Activated CD4-positive, CD25-positive, alpha-beta regulatory T cell (primary cell): ENCODE measurements at places on chromosomes 1 and 21.

DNA sequence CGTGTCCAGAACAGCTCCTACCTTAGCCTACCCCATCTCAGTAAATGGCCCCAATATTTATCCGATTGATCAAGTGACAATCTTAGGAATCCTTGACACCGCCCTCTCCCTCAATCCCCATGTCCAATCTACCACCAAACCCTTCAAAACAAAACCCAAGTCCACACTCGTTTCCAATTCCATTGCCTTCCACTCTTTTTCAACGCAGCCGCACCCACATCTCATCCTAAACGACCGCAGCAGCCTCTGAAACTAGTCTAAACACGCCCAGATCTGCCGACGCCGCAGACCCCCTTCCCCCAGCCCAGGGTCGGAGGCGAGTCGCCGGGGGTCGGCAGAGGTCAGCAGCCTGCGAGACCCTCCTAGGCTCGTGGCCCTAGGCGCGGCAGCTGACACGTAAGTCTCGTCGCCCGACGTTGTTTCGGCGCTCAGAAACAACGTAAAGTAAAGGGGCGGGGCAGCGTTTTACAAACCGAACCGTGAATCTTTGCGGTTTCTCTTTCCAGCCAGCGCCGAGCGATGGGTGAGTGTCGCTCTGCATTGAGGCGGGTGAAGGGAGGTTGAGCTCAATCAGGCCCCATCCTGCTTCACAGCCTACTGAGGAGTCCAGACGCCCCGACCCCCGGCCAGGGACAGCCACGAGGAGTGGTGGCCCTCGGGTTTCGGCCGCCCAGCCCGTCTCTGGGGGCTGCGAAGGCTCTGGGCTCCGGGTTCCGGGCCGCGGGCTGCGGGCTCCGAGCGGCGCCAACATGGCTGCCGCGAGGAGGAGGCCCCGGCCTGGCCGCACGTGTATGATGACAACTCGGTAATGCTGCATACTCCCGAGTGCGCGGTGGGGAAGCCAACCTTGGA, at the start of gene RPS8:
Gene RPS8, plus strand, starts transcription at position 463 of the 852 bp plus-strand sequence. Its CDS starts 57 bp downstream, at position 520.
- DNase-seq, result peak; percentile 83

- DNase-seq, result peak; percentile 22
These were observed 84.4 kb downstream of the NKAIN1 start for GRCh38 chr1:31155216-31155806.

DNA sequence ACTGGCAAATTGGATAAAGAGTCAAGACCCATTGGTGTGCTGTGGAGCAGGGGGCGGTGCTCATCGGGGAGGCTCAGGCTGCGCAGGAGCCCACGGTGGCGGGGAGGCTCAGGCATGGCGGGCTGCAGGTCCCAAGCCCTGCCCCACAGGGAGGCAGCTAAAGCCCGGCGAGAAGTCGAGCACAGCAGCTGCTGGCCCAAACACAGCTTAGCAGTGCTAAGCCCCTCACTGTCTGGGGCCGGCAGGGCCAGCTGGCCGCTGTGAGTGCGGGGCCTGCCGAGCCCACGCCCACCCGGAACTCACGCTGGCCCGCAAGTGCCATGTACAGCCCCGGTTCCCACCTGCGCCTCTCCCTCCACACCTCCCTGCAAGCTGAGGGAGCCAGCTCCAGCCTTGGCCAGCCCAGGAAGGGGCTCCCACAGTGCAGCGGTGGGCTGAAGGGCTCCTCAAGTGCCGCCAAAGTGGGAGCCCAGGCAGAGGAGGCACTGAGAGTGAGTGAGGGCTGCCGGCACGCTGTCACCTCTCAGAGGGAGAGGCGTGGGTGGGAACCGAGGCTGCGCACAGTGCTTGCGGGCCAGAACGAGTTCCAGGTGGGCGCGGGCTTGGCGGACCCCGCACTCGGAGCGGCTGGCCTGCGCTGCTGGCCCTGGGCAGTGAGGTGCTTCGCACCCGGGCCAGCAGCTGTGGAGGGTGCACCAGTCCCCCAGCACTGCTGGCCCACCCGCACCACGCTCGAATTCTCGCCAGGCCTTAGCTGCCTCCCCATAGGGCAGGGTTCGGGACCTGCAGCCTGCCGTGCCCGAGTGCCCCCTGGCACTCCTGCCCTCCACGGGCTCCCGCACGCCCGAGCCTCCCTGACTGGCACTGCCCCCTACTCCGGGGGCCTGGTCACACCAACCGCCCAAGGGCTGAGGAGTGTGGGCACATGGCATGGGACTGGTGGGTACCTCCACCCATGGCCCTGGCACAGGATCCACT, 263.4 kb downstream of the GPR52 start:
- no peak for DNase-seq

GRCh38 chr1:78622548-78622947, 2.3 kb downstream of the IFI44L start:
- no peak for DNase-seq

DNA sequence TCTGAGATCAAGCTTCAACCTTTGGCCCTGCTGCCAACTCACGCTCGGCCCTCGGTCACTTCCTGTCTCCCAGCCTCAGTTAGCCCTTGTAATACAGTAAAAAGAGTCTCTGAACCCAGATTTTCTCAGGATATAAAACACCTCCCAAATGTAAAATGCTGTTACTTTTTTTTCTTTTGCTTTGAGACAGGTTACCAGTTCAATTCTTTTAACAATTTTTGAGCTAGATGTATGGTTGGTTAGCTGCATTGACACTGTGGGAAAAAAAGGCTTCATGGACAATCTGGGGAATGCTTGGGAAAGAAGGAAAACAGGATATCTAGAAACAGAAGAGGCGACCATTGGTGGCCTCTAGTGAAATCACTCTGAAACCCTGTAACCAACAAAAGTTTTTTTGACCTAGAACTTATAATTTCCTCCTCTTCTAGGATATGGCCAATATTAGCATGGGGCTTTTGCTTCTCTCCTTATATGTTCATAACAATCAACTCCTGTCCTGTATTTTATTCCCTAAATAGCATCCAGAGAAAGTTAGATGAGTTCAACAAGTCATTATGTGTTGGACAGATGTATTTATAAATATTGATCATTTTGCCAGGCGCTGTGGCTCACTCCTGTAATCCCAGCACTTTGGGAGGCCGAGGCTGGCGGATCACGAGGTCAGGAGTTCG, 1.3 kb downstream of the CMPK1 start:
- no peak for DNase-seq

DNA sequence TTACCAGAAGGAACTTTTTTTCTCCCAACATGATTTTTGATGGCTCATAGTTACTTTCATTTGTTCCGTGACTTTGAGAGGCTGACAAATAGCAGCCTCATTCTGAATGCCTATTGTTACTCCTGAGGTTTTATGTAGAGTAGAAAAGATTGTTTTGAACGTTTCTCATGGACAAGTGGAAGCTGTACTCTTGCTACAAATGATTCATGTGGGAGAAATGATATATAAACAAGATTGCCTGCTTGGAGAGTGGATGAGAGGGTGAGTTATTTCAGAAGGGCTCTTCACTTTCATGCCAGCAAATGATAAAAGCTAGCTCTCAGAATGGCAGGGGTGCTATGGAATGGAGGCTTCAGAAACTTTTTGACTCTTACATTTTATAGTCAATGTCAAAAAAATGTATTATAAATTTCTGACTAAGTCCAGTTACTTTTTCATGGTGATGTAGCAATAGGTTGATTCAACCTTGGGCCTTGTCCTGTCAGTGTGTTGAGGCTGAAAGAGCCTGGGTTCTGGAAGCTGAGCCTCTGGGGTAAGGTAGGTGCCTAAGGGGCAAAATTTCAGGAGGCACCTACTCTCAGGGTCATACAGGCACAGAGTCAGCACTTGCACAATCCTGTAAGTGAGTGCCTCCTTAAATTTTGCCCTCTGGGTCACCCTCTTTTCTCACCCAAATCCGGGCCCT, 19.4 kb downstream of the JUN start:
- no peak for DNase-seq

GRCh38 chr1:22053861-22054770, 1.6 kb downstream of the CDC42 start:
- no peak for DNase-seq

- no peak for DNase-seq
These were observed 71.8 kb downstream of the RNF220 start for GRCh38 chr1:44476891-44477290.

DNA sequence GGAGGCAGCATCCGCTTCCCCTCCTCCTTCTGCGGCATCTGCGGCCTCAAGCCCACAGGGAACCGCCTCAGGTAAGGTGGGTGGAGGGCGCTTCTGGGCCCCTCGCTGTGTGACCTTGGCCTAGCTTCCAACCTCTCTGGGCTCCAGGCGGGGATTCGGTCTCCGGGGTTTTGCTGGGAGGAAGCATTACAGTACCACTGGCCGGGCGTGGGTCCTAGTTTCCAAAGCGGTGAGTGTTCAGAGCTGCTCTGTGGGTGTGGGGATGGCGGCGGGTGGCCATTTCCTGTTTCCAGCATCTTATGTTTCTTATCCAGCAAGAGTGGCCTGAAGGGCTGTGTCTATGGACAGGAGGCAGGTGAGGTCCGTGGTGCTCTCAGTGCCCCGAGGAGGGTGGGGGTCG, 11.6 kb downstream of the FAAH start:
- no peak for DNase-seq

GRCh38 chr1:203342192-203342940, 8.6 kb downstream of the FMOD start:
- DNase-seq, result peak; percentile 37

- no peak for DNase-seq
These were observed 129.9 kb downstream of the RERE start for GRCh38 chr1:8687538-8687937.

DNA sequence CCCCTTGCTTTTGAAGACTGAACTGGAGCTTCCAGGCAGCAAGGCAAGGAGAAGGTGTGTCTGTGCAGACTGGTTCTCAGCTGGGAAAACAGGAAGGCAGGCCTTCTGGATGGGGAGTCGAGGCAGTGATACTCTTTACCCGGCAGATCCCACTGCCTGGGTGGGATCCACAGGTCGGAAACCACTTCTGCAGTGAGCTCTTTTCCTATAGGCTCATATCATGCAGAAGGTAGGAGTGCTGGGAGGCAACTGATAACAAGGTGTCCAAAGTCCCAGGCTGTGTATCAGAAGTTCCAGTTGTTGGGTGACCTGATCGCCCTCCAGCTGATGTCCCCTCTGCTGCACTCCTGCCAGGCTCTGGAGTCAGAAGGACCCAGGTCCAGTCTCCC, 17.1 kb downstream of the ACOT11 start:
- DNase-seq, result no peak

DNA sequence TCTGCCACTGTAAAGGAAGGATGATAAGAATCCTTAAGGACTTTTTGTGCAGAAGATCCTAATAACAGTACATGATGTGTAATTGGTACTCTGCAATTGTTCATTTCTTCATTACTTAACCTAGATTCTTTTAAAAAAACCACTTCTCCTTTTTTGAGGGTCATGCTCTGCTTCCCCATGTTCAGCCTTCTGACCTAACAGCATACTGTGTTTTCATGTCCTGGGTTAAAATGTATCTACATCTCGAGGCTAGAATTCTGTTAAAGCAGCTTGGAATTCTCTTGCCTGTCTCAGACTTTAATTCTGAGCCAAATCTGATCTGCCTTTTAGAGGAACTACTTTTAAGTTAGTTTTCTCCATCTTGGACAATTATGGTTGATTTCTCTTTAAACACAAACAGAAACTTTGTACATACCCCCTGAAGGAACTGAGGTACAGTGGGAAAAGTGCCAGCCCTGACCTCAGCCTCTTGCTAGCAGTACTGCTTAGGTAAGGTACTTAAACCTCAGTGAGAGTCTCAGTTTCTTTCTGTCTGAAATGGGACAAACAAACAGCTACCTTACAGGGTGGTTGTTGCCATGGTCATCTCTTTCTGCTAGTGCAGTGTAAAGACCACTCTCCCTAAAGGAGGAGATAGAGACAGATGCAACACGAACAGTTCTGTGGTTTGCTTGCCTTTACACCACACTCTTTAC, 103.2 kb upstream of the DYNLT5 start:
- DNase-seq, result no peak
